ENCODE measurements at places on chromosomes 2 and 18.
A peak's percentile ranks its signal among the peaks of the same experiment; 100 is the strongest.

- DNase-seq, result no peak
Measured at GRCh38 chr2:170679607-170680079, 35.5 kb upstream of the SP5 start.

- no peak for DNase-seq
Measured at GRCh38 chr18:58308463-58308862, 264.4 kb downstream of the NEDD4L start.

- DNase-seq, result no peak
Measured at GRCh38 chr18:35729991-35730668, 148.6 kb downstream of the GALNT1 start.

- no peak for DNase-seq
Measured at GRCh38 chr18:37254236-37254754, 311.3 kb downstream of the CELF4 start.

DNA sequence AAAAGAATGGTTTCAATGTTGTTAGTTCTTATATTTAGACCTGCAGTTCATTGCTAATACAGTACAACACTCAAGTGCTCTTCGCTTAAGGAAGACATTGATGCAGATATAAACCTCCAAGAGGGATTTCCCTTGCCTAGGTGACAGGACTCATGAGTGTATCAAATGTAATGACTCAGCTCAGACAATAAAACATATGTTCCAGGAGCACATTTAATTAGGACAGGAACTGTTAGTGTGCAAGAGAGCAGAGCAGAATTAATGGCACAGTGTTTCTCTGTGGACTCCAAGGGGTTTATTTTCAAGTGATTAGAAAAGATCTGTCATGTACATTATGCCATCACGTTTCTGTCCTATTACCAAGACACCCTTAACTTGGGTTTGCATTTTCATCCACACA is 375.0 kb downstream of the LRRTM4 start:
- DNase-seq, result no peak

DNA sequence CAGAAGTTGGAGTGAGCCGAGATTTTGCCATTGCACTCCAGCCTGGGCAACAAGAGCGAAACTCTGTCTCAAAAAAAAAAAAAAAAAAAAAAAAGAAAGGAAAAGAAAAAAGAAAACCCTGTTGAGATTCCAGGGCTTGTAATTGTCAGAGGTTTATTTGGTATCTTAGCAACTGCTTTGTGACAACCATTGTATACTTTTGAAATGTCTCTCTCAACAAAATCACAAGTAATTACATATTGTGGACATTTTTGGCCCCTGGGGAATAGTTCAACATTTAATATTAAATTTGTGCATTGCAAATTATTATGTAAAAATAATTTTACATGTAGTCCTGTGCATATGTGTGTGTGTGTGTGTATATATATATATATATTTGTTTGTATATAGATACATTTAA is 270.8 kb downstream of the GALNT13 start:
- no peak for DNase-seq

DNA sequence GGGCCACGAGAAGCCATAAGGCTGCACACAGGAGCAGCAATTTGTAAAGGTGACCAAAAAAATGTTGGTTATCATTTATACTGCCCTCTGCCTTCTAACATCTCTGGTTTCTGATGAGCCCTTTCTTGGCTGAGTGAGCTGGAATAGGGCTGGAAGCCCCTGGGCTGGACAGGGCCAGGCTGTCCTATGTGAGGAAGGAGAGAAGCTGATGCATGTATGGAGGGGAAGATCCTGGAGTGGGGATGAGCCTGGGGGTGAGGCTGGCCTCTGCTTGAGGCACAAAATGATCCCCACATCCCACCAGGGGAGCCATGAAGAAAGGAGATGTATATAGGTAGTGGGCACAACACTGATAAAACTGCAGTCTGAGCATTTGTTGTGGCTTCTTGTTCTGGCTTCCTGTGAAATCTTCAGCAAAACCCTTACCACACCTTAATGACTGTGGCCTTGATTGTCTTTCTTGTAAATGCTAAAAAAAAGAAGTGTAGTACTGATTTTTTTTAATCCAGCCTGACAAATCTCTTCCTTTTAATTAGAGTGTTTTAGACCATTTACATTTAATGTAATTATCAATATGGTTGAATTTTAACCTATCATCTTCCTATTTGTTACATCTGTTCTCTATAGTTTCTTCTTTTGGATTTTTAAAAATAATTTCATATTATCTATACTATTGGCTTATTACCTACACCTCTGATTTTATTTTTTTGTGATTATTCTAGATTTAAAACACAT is 5.6 kb downstream of the SNED1 start:
- no peak for DNase-seq

GRCh38 chr2:27264753-27265535 is 2.1 kb upstream of the SLC30A3 start:
- peak; percentile 31 for DNase-seq

- peak; percentile 71 for DNase-seq
Measured at GRCh38 chr2:98269274-98269673, 77.0 kb upstream of the CNGA3 start.

- DNase-seq, result no peak
Measured at GRCh38 chr2:73105511-73105971, 7.2 kb downstream of the RAB11FIP5 start.

DNA sequence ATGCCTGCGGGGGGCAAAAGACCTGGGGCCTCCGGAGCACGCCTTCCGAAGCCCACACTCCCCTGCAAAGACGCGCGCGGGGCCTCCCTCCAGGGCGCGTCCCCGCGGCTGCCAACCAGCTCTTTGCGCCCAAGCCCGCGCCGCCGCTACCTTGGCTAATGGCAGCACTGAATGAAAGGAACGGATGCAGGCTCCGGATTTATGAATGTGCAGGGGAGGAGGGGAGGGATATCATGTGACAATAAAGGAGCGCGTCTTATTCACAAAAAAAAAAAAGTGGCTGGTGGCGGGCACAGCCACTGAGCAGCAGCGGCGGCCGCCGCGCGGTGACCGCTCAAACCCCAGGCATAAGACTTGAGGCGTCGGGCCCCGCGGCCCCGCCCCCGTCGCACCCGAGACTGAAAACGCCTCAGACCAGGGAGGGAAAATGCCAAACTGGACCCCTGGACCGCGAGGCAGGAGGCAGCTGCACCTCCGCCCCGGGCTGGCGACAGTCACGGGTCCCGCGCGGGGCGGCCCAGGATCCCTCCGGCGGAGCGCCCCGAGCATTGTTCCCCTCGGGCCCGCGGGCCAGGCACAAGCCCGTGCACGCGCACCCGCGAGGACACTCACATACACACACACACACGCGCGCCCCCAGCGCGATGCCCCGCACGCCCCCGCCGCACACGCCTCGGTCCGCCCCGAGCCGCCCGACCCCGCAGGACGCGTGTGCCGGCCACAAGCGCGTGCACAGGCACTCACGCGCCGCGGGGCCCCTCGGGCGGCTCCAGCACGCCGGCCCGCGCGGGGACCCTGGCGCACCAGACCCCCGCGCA is 1.6 kb downstream of the SPRED2 start:
- peak; percentile 53 for DNase-seq

- peak; percentile 91 for DNase-seq
Measured at GRCh38 chr2:205695460-205695991, 13.2 kb downstream of the NRP2 start.

DNA sequence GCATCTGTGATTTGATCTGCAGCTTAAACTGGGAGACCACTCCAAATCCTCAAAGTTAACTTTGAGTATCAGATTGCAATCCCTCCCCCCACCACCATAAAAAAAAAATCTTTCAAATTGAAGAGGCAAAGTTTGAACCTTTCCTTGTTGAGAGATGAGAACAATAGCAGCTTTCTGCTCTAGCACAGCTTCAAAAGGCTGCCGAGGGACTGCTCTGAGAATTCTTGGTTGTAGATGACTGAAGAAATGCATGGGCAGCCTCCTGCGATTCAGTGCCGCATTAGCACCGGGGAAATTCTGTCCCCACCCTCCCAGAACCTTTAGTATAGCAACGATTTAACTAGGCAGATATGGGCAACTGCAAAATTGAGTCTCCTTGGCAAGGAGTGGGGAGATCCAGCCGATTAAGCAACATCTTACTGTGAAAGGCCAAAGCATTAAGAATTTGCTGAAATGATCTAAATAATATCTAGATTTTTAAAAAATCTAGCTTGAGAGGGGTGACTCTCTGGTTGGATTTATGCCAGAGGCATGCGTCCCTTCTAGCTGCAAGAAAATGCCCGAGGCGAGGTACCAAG is 3.9 kb upstream of the SP5 start:
- no peak for DNase-seq

DNA sequence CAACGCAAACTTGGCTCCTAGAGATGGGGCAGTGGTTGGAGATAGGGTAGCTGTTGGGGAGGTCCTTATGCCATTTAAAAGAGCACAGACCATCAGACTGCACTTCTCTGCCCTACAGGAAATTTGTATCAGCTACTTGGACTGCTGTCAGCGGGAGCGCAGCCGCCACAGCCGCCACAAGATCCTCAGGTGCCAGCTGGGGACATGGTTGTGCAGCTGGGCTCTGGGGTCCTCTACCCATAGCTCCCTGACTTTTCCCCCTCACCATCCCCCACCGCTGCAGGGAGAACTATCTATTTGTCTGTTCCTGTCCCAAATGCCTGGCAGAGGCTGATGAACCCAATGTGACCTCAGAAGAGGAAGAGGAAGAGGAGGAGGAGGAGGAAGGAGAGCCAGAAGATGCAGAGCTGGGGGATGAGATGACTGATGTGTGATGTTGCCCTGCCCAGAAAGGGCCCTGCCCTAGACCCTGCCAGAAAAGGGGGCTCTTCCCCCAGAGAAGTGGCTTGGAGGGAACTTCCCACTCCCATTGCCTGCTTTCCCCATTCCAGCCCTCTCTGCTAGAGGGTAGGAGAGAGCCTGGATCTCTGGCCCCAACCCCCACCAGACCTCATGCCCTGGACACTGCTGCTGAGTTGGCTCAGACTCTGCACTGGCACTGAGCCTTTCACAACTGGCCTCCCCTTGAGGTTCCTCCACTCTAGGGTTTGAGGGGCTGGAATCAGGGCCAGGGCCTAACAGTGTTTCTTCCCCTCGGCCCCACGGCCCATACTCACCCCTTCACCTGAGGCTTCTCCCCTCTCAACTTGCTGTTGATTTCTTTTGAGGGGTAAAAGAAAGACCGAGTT is 7.3 kb downstream of the PRADC1 start:
- DNase-seq, result no peak

DNA sequence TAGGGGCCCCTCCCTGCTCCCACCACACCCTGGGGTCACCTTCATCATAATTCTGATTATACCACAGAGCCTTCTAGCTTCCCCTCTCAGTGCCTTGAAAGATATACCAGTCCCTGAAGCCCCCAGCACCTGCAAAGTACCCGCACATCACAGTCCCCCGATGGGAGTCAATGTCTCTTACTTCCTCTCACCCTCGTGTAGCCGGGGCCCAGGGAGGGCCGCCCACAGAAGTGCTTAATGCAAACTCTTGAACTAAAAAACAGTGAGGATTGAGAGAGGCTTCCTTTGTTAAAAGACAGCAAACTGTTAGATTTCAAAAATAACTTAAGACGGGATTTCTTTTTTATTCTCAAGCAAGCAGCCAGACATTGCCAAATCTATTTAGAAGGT is 76.5 kb downstream of the SFXN5 start:
- no peak for DNase-seq

- no peak for DNase-seq
Measured at GRCh38 chr2:222610746-222611145, 45.1 kb downstream of the FARSB start.

DNA sequence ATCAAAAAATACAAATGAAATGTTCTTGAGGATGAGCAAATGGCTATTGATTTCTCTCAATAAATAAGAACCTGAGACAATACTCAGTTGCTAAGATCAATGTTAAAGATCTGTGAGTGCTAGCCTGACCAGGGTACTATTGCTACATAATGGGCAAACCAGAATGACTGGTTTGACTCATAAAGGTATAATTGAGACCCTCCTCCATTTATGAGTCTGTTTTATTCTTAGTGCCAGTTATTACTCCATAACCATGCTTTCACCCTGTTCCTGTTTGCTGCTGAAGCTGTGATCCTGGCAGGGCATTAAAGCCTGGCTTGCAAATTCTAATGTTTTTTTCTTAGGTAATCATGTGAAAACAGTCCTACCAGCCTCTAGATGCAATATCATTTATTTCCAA is 56.6 kb upstream of the PPM1B start:
- no peak for DNase-seq
